ENCODE measurements at places on chromosomes 12 and 14.

DNA sequence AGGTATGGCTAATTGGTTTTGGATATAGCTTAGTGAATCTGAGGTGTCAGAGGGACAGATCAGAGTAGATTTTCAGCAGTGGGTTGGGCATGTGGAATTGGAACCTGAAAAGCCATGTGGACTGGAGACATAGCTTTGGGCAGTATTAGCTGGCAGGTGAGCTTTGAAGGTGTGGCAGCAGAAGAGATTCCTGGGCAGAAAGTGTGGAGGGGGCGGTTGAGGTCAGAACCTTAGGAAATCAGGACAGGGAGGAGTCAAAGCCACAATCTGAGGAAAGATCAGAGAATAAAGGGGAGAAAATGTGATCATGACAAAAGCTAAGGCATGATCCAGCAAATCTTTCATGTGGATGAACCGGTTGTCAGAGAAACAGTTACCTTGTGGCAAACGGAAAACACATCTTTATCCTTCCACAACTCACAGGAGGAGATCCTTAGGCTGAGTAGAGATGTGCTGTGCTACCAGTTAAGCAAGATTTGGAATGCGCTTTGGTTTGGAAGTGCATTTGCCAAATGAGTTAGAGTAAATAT, 56.4 kb downstream of the PTGER2 start:
- DNase-seq, result no peak

GRCh38 chr12:30016540-30017055, 232.9 kb upstream of the TMTC1 start:
- DNase-seq, result no peak

DNA sequence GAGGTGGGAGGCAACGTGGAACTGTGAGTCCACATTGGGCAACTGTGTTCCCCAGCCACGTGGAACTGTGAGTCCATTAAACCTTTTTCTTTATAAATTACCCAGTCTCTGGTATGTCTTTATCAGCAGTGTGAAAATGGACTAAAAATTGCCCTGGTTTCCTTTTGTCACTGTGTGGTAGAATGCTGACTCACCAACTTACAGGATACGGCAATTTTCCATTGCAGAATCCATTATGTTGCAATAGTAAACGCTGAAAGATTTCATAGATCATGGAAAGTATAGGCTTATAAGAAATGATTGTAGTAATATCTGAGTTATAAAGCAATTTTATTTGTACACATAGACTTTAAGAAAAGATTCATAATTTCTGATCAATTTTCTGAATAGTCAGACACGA, 93.0 kb downstream of the GTF2A1 start:
- DNase-seq, result no peak

GRCh38 chr12:89162589-89163261, 189.6 kb downstream of the DUSP6 start:
- peak; percentile 8 for DNase-seq

DNA sequence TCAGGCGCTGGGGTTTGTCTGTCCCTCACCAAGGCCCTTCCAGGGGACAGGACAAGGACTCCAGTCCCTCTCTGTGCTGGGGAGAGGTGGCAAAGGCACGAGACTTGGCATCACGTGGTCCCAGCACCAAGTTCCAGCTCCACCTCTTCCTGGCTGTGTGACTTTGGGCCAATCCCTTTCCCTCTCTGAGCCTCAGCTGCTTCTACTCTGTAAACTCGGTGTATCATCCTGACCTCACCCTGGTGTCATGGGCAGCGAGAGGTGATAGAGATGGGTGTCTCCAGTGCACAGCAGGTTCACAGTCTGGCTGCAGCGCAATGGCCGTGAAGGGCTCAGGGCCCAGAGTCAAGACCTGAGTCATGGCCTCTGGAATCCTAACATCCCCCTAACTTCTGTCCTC, 54.0 kb downstream of the MVK start:
- DNase-seq, result no peak

- no peak for DNase-seq
Observed at GRCh38 chr12:107622001-107622400, 63.6 kb upstream of the PWP1 start.

- no peak for DNase-seq
Observed at GRCh38 chr12:131438881-131439280, 272.0 kb upstream of the SFSWAP start.

All from esophagus squamous epithelium (tissue), 5 donors.